M059J (cell line): ENCODE measurements at places on chromosomes 6 and 20. TPM values are rescaled to one million over a fixed set of nuclear protein-coding genes. Genes with fewer than 3 reads are reported as not detected.

Gene SNX21
- 35.1 and 35.8 TPM in 2 replicates for total RNA-seq

Gene KCNK16
- total RNA-seq = not detected in 2 replicates

DNA sequence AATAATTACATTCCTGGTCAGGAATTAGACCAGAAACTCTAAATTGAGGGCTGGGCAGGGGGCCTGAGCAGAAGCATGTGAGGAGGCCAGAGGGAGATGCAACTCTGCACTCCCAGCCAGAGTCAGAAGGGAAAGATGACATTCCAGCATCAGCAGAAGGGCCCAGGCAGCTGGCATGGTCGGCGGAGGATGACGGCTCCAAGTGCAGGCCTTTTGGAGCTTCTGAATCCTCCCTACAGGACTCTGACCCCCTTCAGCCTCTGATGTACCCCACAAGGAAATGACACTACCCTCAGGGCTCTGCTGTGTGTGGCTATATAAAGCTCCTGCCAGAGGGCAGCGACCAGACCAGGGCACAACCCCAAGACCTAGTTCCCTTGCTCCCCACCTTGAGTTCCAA, 1.9 kb downstream of the LRFN2 start:
- no peak for DNase-seq

DNA sequence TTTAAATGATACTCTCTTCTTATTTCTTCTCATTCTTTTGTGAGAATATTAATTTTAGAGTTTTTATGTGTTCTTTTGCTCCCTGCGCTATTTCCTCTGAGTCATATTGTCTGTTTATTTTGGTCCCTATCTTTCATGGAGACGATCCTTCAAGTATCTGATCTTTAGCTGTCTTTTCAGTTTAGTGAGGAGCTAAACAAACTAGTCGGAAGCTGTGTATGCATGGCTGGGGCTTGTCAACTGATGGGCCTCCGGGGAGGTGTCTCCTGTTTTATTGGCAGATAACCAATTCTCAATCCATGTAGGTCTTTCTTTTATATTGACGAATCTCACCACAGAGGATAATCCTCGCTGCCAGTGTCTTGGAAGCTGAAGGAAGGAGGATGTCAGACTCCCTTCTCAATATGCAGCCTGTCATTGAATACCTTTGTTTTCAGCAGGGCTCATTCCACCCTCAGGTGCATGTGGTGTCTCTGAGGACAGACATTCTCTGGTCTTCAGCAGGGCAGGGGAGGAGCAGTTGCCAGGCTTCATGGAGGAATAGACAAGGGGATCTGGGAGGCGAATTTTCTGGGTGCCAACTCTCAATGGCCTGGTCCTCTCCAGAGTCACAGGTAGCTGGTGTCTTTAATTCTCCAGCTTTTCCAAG, 64.9 kb downstream of the RNF182 start:
- DNase-seq = no peak

- DNase-seq = no peak
These were observed 70.0 kb upstream of the TOP1 start for GRCh38 chr20:40958598-40958997.

DNA sequence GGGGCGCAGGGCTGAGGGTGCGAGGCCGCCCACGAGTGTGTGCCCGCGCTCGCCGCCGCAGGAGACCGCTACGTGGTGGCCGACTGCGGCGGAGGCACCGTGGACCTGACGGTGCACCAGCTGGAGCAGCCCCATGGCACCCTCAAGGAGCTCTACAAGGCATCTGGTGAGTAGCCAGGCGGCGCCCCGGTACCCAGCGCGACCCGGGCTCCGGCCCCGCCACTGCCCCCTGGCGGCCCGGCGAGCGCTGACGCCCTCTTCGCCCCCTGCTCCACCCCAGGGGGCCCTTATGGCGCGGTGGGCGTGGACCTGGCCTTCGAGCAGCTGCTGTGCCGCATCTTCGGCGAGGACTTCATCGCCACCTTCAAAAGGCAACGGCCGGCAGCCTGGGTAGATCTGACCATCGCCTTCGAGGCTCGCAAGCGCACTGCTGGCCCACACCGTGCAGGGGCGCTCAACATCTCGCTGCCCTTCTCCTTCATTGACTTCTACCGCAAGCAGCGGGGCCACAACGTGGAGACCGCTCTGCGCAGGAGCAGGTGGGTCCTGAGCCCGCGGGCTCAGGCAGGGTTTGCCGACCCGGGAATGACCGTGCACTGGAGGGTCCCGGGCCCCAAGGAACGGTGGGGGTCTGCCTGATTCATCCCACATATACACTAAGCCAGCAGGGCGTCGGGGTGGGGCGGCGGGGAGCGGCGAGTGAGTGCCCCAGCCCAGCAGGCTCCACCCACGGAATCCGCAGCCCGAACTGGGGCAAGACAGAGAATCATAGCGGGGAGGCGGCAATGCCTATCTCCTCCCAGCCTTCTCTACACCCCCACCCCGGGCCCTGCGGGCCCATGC, 17.4 kb downstream of the HSPA12B start:
- peak; percentile 62 for DNase-seq

DNA sequence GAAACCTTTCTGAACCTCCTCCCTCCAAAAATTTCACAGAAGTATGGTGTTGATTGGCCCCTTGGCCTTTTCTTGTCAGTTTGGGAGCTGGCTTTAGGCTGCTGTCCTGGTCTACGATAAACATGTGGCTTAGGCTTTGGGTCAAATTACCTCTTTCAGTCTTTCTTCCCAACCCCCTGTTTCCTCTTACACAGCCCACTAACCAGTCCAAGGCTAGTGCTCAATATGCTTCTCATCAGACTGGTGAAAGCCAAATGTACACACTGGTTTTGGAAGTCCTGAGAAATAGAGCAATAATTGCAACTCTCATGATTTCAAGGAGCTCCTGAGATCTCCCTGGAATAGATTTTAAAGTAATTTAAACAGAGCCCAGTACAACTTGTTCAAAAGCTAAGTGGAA, 933.7 kb upstream of the GJE1 start:
- DNase-seq = peak; percentile 30

GRCh38 chr6:133203344-133203697, 37.8 kb upstream of the EYA4 start:
- DNase-seq = peak; percentile 41

DNA sequence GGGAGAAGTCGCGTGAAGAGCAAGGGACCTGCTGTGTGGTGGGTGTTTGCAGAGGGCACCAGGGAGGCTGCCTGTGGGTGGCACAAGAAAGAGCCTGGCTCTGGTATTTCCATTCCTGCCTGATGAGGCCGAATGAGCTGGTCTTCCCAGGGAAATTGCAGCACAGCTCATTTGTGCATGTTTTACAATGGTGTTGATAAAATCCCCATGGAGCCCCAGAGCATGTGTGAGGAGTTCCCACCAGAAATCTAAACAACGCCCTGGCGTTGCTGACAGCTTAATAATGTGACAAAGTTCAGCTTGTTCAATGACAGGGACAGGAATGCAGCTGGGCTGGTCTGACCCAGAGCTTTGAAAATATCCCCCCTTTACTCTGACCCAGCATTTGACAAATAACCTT, 135.5 kb downstream of the CLIC5 start:
- DNase-seq = no peak

- no peak for DNase-seq
These were observed 158.4 kb upstream of the MYLIP start for GRCh38 chr6:15970517-15970916.
